ENCODE measurements at places on chromosomes 4 and X. TPM values are rescaled to one million over a fixed set of nuclear protein-coding genes. Genes with fewer than 3 reads are reported as not detected.

DNA sequence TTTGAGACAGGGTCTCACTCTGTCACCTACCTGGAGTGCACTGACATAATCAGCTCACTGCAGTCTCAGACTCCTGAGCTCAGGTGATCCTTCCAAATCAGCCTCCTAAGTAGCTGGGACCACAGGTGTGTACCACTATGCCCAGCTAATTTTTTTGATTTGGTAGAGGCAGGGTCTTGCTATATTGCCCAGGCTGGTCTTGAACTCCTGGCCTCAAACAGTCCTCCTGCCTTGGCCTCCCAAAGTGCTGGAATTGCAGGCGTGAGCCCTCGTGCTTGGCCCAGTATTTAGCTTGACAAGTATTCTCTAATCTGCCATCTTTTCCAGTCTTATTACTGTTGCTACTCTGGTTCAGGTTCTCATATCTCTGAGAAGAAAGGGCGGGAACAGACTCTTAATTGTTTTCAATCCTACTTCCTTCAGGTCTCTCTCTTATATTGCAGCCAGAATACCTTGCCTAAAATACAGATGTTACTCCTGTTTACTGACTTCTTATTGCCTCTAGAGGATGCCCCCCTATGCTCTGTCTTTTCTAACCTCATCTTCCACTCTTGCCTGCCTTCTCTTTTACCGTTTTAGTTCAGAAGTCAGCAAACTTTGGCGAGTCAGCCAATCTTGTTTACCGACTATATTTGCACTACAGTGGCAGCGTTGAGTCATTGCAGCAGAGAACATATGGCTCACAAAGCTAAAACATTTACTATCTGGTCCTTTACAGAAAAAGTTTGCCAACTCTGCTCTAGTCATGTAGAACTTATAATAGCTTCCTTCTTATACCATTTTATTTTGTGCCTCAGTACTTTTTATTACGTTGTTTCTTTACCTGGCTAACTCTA, 19.0 kb downstream of the MRPL1 start:
- no peak for DNase-seq

- no peak for DNase-seq
These were observed 691.5 kb downstream of the KCTD8 start for GRCh38 chr4:43757147-43757546.

The APLN gene
- total RNA-seq: 11.0 TPM

The NLGN4X gene
- total RNA-seq: 1.6 TPM

The CFI gene
- 33.7 TPM for total RNA-seq

Data from aorta (tissue), 5 donors.